Tibial nerve (tissue), 4 donors: ENCODE measurements at places on chromosomes 5 and 9.
A peak's percentile ranks its signal among the peaks of the same experiment; 100 is the strongest.

DNA sequence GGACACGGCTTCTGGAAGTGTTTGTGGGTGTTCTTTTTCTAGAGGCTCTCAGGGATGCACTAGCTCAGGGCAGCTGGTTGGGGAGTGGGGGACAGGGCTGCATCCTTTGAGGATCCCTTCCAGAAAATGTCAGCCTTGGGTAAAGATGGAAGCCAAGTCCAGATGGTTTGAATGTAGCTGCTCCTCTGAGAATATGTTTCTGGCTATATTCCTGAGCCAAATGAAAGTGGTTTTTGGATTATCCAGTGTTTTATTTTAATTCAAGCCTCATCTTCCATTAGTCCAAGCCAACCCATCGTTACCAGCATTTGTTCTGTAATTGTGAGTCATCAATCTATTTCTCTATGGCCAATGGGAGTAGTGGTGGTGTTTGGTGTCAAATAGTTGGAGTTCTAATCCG lies 70.4 kb downstream of the SPRY4 start:
- DNase-seq = no peak

- DNase-seq = no peak
Observed at GRCh38 chr9:12463641-12464040, 229.5 kb upstream of the TYRP1 start.

DNA sequence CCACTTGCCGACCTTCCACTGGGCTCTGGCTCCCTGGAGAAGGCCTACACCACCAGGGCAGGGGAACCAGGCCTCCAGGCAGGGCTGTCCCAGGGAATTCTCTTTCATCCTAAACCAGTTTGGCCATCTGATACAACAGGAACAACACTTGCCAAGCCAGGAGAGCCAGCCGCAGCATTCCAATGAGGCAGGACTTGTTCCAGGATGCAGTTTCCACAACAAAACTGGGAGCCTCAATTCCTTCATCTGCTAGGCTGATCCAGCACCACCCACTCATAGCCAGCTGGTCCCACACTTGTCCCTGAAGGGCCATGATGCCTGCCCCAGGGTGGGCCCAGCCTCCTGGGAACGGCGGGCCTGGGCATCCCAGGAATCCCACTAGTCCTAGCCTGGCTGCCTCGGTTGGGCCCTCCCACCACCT lies 26.0 kb downstream of the BICD2 start:
- DNase-seq = no peak

DNA sequence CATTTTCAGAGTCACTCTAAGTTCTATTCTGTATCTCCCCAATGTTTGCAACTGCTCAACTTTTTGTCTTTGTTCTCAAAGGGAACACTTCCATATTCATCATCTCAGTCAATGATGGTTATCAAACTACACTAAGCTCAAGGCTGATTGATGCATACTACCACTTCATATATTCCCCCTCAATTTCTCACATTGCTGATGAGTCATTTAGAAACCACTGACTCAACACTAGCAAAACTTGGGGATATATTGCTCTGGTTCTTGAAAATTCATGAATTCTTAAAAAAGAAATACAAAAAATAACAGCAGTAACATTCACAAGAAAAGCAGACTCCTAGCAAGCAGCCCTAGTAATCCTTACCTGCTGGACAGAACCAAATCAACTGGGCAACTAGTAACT lies 52.2 kb downstream of the ABHD17B start:
- no peak for DNase-seq

DNA sequence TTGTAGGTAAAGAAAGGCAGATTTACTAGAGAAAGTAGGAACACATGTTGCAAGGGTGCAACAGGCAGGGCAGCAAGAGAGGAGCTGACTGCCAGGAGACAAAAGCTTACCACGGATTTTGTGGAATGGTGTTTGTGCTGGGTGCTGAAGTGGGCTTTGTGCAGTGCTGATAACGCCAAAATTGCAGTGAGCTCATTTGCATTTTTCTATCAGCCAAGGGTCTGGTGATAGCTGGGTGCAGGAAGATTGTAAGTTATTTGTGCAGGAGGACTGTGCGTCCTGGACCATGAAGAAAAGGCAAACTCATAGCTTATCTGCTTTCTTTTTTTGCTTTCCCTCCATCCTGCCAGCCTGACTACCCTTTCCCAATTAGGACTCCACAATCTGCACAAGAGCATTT lies 13.6 kb downstream of the CTSL start:
- DNase-seq = no peak

DNA sequence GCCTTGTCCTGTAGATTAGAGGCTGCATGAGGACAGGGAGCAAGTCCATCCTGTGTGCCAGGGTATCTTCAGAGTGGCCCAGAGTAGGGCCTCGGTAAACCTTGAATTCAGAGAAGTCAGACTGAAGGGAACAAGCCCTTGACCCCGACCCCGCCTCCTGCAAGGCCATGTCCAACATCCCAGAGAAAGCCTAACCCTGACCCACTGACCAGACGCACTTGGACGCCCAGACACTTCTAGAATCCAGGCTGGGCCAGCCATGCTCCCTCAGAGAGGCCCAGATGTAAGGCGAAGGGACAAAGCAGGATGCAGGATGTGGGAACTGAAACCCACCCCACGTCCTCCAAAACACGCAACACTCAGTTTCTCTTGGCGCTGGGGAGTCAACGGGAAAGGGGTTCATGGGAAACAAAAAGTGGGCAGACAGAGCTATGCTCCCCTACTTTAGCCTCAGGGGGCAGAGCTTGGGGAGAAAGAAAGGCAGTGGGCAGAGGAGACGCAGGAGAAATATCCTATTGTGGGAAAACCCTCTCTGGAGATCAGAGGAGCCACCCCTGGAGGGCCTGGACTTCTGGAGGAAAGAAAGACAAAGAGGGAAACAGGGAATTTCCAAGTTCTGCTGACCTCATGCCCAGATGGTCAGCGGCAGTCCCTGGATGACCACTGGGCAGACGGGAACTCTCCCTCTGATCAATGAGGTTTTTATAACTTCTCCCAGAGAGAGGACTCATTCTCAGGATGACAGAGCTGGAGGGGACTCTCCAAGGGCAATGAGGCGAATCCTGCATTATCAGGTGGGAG lies 13.0 kb downstream of the TNIP1 start:
- no peak for DNase-seq

GRCh38 chr5:157464519-157465171 lies 4.6 kb downstream of the NIPAL4 start:
- DNase-seq = peak; percentile 24
